ENCODE measurements at places on chromosomes 7 and 10. TPM values are rescaled to one million over a fixed set of nuclear protein-coding genes. Genes with fewer than 3 reads are reported as not detected.
A peak's percentile ranks its signal among the peaks of the same experiment; 100 is the strongest.

DNA sequence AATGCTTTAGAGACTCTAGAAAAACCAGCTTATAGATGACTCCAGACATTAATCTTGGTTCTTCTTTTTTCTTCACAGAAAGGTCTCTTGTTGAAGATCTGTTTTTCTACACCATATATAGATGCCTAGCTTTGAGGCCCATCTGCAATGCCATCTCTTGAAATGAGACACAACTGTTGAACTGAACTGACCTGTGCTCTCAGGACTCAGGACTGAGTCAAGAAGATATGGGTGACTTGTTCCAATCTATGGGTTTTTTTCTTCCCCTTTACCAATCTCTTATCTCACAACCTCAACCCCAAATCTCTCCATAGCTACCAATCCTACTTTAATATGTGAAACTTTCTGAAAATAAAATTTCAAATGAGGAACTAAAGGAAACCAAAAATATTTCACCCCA, 194.7 kb downstream of the SNX13 start:
- H3K27ac ChIP-seq = no peak overlapping the region
- no peak overlapping the region for H3K4me3 ChIP-seq
- H3K4me1 ChIP-seq = no peaks in the 10 kb centered on the region
- no peaks in the 10 kb centered on the region for H3K27me3 ChIP-seq
- no peak for DNase-seq

- DNase-seq = no peak
- no peaks in the 10 kb centered on the region for H3K27me3 ChIP-seq
- peaks cover 6% of the 10 kb centered on the region for H3K36me3 ChIP-seq
- H3K4me3 ChIP-seq = no peak overlapping the region
- no peaks in the 10 kb centered on the region for H3K4me1 ChIP-seq
Observed at GRCh38 chr7:131498237-131498885, 58.1 kb downstream of the PODXL start.

DNA sequence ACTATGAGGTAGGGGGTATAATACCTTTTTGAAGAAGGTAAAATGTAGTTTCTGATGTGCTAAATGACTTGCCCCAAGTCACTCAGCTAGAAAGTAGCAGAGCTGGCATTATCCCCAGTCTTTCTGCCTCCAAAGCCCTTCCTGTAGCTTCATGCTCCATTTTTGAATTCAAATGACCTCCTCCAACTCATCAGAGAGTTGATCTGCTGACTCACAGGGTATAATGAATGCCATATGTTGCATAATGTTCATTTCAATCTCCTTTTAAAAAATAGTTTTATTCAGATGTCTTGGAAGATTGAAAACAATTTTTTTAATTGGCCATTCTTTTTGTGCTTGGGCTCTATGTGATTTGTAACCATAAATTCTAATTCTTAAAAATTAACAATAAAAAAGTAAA, 272.8 kb upstream of the IMMP2L start:
- H3K27me3 ChIP-seq = no peaks in the 10 kb centered on the region
- peaks cover 17% of the 10 kb centered on the region for H3K4me1 ChIP-seq
- peaks cover 11% of the 10 kb centered on the region for H3K36me3 ChIP-seq

The NEUROD6 gene
- total RNA-seq = not detected

- H3K27ac ChIP-seq = peak overlapping the region; percentile 86
- peaks cover 9% of the 10 kb centered on the region for H3K4me1 ChIP-seq
- H3K36me3 ChIP-seq = no peaks in the 10 kb centered on the region
- H3K4me3 ChIP-seq = no peak overlapping the region
- H3K27me3 ChIP-seq = no peaks in the 10 kb centered on the region
Observed at GRCh38 chr7:106737202-106737562, 76.2 kb upstream of the CCDC71L start.

All from MCF 10A (cell line).